GDM1 (cell line): ENCODE measurements at places on chromosomes 6 and 20.

GRCh38 chr6:8642131-8642530 is 206.8 kb upstream of the SLC35B3 start:
- no peak for DNase-seq

GRCh38 chr6:52661551-52661950 is 9.4 kb upstream of the TMEM14A start:
- no peak for DNase-seq

GRCh38 chr20:1827974-1828785 is 67.0 kb upstream of the SIRPA start:
- no peak for DNase-seq

GRCh38 chr6:159259441-159260125 is 90.4 kb downstream of the FNDC1 start:
- DNase-seq: no peak

GRCh38 chr20:13264907-13265306 is 43.8 kb downstream of the ISM1 start:
- no peak for DNase-seq

DNA sequence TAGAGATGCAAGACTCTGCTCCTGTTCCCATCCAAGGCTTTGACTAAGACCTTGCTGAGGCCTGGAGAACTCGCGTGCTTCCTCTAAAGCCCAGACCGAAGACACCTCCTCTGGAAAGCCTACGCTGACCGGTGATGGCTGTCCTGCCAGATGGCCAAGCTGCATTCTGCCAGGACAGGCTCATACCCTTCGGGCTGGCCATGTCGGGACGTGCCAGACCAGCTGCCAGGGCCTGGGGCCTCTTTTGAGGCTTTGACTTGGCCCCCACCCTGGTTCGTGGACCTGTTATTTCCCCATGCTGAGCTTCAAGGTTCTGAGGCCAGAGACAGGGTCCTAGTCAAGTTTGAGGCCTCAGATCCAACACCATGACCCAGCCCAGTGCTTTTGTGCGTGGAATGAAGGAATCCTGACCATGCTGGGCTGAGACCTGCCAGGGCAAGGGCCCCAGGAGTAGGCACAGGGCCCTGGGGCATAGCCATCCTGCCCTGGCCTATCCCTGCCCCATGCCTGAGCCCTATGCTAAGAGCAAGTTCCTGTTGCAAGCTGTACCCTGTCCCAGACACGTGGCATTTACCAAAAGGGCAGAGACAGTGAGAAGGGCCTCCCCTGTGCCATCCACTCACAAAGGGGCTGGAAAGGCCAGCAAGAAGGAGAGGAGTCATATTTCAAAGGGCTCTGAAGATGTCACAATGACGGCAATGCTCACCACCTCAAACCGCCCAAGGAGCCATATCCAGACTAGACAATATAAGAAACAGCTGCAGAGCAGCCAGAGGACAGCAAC is 42.8 kb downstream of the MRPL14 start:
- no peak for DNase-seq

GRCh38 chr6:11370191-11371018 is 137.9 kb upstream of the NEDD9 start:
- DNase-seq: no peak

GRCh38 chr6:127147534-127147933 is 29.1 kb downstream of the RSPO3 start:
- no peak for DNase-seq

DNA sequence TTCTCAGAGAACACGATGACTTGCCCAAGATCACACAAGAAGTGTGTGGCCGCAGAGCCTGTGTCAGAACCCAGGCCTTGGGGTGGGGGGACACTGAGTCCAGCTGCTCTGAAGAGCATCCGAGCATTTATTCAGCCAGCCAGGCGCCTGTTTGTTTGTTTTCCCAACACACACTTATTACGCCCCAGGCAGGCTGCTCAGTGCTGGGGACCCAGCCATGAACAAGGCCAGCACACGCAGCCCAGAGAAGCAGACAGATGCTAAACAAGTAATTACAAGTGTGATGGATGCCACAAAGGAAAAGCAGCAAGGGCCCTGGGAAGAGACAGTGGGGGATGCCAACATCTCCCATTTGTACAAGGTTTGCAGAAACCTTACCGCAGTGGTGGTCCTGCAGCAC is 19.4 kb upstream of the SIRPA start:
- DNase-seq: no peak

DNA sequence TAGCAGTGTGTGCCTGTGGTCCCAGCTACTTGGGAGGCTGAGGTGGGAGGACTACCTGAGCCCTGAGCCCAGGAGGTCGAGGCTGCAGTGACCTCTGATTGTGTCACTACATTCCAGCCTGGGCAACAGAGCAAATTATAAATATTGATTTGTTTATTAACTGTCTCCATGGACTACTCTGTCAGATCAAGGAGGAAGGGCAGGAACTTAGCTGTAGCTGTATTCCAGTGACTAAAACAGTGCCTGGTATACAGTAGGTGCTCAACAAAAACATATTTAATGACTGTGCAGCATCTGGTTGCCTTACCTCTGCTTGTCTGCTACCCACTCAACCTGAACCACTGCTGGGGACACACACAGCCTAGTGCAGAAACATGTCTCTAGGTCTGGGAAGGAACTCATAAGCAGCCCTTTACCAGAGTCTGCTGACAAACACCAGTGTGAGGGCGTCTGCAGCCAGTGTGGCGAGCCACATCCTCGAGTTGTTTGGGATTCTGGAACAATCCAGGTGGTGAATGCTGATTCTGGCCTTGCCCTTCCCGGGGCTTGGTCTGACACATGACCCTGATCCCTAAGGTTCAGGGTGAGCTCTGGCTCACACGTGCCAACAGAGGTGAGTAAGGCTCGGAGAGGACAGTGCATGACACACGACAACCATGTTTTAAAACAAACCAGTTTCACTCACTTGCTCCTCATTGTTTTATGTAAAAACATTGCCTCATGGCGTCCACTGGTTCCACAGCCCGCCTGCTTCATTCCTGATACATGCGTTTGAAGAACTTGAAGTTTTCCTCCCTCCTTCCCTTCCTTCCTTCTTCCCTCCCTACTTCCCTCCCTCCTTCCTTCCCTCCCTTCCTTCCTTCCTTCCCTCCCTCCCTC is 117.9 kb upstream of the ZNF217 start:
- no peak for DNase-seq

DNA sequence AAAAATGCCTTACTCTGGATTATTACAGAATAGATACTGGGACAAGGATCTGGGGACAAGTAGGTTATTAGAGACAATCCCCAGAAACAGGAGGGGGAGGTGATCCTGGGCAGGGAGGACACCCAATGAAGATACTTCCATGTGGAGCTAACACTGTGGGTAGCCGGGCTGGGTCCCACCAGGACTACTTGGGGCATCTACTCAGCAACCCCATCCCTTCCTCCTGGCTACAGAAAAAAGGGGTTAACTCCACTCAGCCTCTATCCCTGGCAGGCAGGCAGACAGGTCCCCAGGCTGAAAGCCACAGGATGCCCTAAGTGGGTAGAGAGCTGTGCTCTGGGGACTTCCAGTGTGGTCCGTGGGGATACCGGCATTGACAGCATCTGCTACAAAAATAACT is 68.0 kb upstream of the NXT1 start:
- DNase-seq: no peak

- peak; percentile 30 for DNase-seq
Measured at GRCh38 chr20:995170-995569, 6.9 kb downstream of the RSPO4 start.

GRCh38 chr6:81557811-81558210 is 194.7 kb downstream of the TENT5A start:
- no peak for DNase-seq

- no peak for DNase-seq
Measured at GRCh38 chr6:31837369-31838113, 10.0 kb downstream of the HSPA1B start.

GRCh38 chr20:49323622-49324238 is 45.9 kb upstream of the ZNFX1 start:
- DNase-seq: peak; percentile 85

- no peak for DNase-seq
Measured at GRCh38 chr6:75656479-75656878, 54.8 kb downstream of the SENP6 start.

GRCh38 chr6:2563635-2564034 is 187.1 kb downstream of the MYLK4 start:
- no peak for DNase-seq

- DNase-seq: no peak
Measured at GRCh38 chr6:94859924-94860323, 717.4 kb upstream of the MANEA start.

- no peak for DNase-seq
Measured at GRCh38 chr20:32634041-32634805, 39.5 kb downstream of the C20orf203 start.

DNA sequence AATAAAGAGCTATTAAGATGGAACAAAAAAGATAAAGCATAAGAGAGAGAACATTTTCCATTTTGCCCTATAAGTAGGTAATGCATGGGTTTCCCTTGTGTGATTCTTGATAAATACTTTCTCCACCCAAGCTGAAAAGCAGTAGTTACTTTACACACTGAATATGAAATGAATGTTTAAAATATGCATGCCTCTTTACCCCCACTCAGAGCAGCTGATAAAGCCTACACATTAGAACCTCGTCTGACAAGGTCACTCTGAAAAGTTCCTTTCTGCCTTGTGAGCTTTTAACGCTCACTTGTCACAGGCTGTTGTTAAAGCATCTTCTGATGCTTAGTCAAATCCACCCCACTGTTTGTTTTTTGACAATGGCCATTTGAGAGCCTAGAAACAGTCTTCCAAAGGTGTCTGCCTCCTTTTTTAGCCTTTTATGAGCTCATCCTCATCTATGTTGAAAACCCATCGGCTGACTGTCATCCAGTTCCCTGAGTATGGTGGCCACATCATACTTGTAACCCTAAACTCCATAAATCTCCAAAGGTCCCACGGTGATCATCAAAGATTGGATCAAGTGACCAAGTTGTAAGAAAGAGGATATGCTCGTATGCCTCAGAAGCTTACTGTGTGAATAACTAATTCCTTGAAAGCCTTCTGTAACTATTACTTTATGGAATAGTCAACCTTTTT is 102.8 kb downstream of the ATXN1 start:
- no peak for DNase-seq

DNA sequence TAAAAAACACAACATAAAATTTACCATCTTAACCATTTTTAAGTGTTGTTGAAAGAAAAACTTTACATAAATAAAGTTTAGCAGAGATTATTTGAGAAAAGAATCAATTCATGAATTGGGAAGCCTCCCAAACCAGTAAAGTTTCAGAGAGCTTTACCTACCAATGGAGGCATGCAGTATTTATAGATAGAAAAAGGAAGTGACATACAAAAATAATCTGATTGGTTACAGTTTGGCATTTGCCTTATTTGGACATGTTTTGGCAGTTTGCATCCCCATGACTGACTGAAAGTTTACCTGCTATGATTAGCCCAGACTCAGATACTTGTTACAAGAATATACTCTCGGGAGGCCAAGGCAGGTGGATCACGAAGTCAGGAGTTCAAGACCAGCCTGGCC is 3.7 kb upstream of the CMTR1 start:
- no peak for DNase-seq

DNA sequence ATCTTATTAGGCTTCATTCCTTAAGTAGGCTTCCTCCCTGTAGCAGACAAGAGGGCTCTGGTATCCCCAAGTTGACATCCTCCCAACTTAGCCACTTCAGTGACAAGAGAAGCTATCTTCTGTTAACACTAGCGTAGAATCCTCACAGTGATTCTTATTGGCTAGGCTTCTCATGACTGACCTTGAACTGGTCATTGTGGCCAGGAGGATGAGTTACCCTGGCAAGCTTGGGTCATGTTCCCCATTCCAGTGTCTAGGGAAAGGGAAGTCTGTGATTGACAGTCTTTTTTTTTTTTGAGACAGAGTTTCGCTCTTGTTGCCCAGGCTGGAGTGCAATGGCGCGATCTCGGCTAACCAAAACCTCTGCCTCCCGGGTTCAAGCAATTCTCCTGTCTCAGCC is 7.1 kb downstream of the CDKAL1 start:
- DNase-seq: no peak

- DNase-seq: no peak
Measured at GRCh38 chr6:161414180-161414579, 140.3 kb upstream of the AGPAT4 start.

- DNase-seq: no peak
Measured at GRCh38 chr6:7246401-7247178, 66.4 kb downstream of the SSR1 start.

GRCh38 chr20:62822788-62823651 is 6.2 kb downstream of the COL9A3 start:
- DNase-seq: peak; percentile 58

- no peak for DNase-seq
Measured at GRCh38 chr20:64049060-64049877, at the start of gene SOX18. SOX18 (minus strand) TSS chr20:64049639; CDS start chr20:64049516, 123 bp downstream.

DNA sequence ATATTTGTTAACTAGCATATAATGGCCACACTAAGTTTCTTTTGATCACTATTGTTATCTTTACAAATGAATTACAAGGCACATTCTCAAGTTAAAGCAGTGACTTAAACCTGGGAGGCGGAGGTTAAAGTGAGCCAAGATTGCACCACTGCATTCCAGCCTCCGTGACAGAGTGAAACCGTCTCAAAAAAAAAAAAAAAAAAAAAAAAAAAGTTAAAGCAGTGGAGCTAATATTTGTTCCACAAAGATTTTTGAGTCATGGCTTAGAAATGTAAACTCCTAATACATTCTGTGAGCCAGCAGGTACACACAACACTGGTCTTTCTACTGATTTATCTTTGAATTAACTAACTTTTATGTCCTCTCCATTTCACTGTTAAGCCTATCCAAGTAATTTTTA is 221.7 kb upstream of the HTR1E start:
- DNase-seq: no peak

- no peak for DNase-seq
Measured at GRCh38 chr6:34288581-34288980, 39.8 kb upstream of the SMIM29 start.

DNA sequence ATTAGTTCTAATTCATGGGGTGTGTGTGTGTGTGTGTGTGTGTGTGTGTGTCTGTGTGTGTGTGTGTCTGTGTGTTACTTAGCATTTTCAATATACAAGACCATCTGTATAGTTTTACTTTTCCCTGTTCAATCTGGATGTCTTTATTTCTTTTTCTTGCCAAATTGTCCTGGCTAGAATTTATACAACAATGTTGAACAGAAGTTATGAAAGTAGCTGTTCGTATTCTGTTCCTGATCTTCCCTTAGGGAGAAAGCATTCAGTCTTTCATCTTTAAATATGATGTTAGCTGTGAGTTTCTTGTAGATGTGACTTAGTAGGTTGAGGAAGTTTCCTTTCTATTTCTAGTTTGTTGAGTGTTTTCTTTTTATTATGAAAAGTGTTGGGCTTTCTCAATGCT is 334.7 kb upstream of the RNF24 start:
- DNase-seq: no peak

- no peak for DNase-seq
Measured at GRCh38 chr20:9338101-9338500, 176.3 kb upstream of the LAMP5 start.

- DNase-seq: no peak
Measured at GRCh38 chr6:14880677-14881076, 365.2 kb upstream of the JARID2 start.

DNA sequence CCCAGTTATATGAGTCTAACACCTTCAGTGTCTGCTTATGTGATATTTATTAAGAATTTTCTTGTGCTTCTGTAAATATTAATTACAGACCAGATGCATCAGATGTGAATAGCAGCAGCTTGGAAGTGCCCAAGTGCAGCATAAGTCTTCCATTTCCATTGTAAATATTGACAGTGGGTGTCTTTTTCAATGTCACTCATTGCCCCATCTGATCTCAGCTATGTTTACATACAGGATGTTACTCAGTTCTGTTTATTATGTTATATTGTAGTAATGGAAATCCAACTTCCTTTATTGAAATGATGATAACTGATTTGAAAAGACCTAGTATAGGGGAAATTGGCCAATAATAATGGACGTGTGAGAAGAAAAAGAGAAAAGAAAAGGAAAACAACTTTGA is 296.7 kb downstream of the SAMD5 start:
- no peak for DNase-seq
